ENCODE measurements at places on chromosomes 1 and 21.

GRCh38 chr21:46627726-46628125, 7.7 kb upstream of the PRMT2 start:
- H3K27ac ChIP-seq: no peak overlapping the region
- no peak overlapping the region for H3K4me3 ChIP-seq
- no peaks in the 10 kb centered on the region for H3K36me3 ChIP-seq
- peaks cover 22% of the 10 kb centered on the region for H3K4me1 ChIP-seq
- no peak for DNase-seq

DNA sequence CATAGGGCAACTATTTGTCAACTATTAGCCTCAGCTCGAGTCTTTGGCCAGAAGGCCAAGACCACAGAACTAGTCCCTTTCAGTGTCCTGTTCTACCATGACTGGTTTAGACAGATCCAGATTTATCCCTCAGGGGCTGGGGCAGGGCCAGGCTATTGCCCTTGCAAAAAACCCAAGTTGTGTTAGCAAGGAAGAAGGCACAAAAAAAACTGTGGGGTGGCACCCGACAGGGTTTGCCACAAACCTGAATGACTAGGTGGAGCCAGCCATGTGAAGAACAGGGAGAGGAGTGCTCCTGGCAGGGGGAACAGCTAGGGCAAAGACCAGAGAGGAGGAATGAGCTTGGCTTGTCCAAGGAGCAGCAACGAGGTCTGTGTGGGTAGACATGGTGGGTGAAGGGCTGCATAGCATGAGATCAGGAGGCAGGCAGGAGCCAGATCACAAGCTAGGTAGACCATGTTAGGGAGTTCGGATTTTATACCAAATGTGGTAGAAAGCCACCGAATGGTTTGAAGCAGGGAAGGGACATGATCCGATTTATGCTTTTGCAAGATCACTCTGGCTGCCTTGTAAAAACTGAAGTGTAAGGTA, 4.3 kb downstream of the DCST1 start:
- H3K4me3 ChIP-seq: no peak overlapping the region
- no peak for DNase-seq
- H3K27ac ChIP-seq: no peak overlapping the region
- H3K36me3 ChIP-seq: no peaks in the 10 kb centered on the region
- H3K4me1 ChIP-seq: no peaks in the 10 kb centered on the region
- no peaks in the 10 kb centered on the region for H3K27me3 ChIP-seq

- peaks cover 4% of the 10 kb centered on the region for H3K4me1 ChIP-seq
- no peak overlapping the region for H3K4me3 ChIP-seq
- no peaks in the 10 kb centered on the region for H3K27me3 ChIP-seq
- H3K27ac ChIP-seq: no peak overlapping the region
Measured at GRCh38 chr1:8256321-8256720, 61.6 kb upstream of the SLC45A1 start.

DNA sequence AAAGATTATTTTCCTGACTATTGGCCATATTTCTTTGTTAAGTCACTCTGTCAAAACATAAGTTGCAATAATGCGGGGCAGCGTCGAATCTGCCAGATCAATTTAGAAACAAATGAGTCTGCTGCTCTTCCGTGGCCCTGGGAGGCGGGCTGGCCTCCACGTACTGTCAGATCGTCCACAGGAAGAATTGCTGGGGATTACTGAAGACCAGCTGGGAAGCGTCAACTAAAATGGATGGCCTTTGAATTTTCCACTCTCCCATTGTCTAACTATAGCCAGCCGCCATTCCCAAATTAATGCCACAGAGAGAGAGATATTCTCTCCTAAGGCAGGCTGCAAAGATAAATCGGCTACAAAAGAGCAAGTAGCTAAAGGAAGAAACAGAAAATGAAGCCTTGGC, 560.2 kb downstream of the SMYD3 start:
- DNase-seq: no peak
- no peak overlapping the region for H3K27ac ChIP-seq
- H3K4me1 ChIP-seq: no peaks in the 10 kb centered on the region
- H3K27me3 ChIP-seq: no peaks in the 10 kb centered on the region

- no peaks in the 10 kb centered on the region for H3K36me3 ChIP-seq
- no peaks in the 10 kb centered on the region for H3K27me3 ChIP-seq
- no peak overlapping the region for H3K4me3 ChIP-seq
- no peaks in the 10 kb centered on the region for H3K4me1 ChIP-seq
Measured at GRCh38 chr1:194809215-194809614, 1622.8 kb upstream of the B3GALT2 start.

- no peaks in the 10 kb centered on the region for H3K4me1 ChIP-seq
- no peak overlapping the region for H3K27ac ChIP-seq
- H3K4me3 ChIP-seq: no peak overlapping the region
- H3K36me3 ChIP-seq: no peaks in the 10 kb centered on the region
- DNase-seq: no peak
Measured at GRCh38 chr1:36689992-36690391, 207.3 kb upstream of the CSF3R start.

- no peaks in the 10 kb centered on the region for H3K4me1 ChIP-seq
- no peak overlapping the region for H3K27ac ChIP-seq
- no peaks in the 10 kb centered on the region for H3K27me3 ChIP-seq
- H3K36me3 ChIP-seq: no peaks in the 10 kb centered on the region
- no peak for DNase-seq
Measured at GRCh38 chr1:21799730-21800129, 12.3 kb upstream of the LDLRAD2 start.
